ENCODE measurements at places on chromosomes 16 and 17. TPM values are rescaled to one million over a fixed set of nuclear protein-coding genes. Genes with fewer than 3 reads are reported as not detected.

Gene TSR3
- 53.6 TPM for total RNA-seq

Gene SEPTIN1
- total RNA-seq: not detected

- H3K36me3 ChIP-seq: no peaks in the 10 kb centered on the region
- H3K27me3 ChIP-seq: no peaks in the 10 kb centered on the region
- DNase-seq: no peak
- peak overlapping the region; percentile 97 for H3K27ac ChIP-seq
- H3K4me1 ChIP-seq: peaks cover 55% of the 10 kb centered on the region
Measured at GRCh38 chr16:86665319-86665675, 86.9 kb downstream of the FOXL1 start.

Gene SPATA22
- total RNA-seq: 2.2 TPM

DNA sequence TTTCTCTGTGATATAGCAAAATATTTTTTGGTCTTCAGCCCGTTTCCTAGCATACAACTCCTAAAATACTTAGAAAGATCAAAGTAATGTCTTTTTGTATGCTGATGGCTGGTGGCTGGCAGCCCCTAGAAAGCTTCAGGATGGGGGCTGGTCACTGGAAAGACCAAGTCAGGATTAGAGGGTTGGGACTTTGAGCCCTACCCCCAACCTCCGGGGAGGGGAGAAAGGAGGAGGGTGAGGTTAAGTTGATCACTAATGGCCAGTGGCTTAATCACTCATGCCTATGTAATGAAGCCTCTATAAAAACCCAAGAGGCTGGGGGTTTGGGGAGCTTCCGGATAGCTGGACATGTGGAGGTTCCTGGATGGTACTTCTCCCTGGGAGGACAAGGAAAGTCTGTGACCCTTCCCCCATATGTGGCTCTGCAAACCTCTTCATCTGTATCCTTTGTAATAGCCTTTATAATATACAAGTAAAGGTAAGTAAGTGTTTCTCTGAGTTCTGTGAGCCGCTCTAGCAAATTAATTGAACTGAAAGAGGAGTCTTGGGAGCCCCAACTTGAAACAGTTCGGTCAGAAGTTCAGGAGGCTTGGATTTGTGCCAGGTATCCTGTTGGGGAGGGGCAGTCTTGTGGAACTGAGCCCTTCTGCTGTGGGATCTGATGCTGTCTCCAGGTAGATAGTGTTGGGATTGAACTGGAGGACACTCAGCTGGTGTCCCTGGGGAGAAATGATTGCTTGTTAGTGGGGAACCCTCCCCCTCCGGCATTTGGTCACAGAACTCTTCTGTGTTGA, 3.5 kb downstream of the SLC7A6 start:
- no peak overlapping the region for H3K27ac ChIP-seq
- H3K4me1 ChIP-seq: peaks cover 25% of the 10 kb centered on the region
- H3K27me3 ChIP-seq: no peaks in the 10 kb centered on the region
- no peak overlapping the region for H3K4me3 ChIP-seq
- no peak for DNase-seq
- H3K36me3 ChIP-seq: peaks cover 31% of the 10 kb centered on the region

DNA sequence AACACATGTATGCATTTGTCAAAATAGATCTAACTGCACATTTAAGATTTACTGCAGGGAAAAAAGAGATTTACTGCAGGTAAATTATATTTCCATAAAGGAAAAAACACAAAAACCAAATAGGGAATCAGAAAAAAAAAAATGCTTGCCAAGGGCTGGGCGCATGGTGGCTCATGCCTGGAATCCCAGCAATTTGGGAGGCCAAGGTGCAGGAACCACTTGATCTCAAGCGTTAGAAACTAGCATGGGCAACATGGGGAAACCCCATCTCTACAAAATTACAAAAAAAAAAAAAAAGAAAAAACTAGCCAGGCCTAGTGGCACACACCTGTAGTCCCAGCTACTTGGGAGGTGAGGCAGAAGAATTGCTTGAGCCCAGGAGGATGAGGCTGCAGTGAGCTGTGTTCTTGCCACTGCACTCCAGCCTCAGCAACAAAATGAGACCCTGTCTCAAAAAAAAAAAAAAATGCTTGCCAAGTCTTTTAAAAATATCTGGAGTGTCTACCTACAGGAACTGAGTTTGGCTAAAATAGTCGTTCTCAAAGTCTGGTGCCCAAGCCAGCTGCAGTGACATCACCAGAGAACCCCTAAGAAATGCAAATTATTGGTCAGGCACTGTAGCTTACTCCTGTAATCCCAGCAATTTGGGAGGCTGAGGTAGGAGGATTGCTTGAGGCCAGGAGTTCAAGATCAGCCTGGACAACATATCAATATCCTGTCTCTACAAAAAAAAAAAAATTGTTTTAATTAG, 17.5 kb downstream of the TRIM25 start:
- DNase-seq: no peak
- H3K27me3 ChIP-seq: no peaks in the 10 kb centered on the region
- H3K4me1 ChIP-seq: no peaks in the 10 kb centered on the region
- no peak overlapping the region for H3K4me3 ChIP-seq

GRCh38 chr17:65457635-65458257, 103.7 kb downstream of the AXIN2 start:
- DNase-seq: no peak
- H3K36me3 ChIP-seq: no peaks in the 10 kb centered on the region
- no peaks in the 10 kb centered on the region for H3K4me1 ChIP-seq

Gene PGP
- total RNA-seq: 14.1 TPM

- no peaks in the 10 kb centered on the region for H3K27me3 ChIP-seq
- no peaks in the 10 kb centered on the region for H3K4me1 ChIP-seq
- peaks cover 86% of the 10 kb centered on the region for H3K36me3 ChIP-seq
- no peak overlapping the region for H3K27ac ChIP-seq
- H3K4me3 ChIP-seq: no peak overlapping the region
Measured at GRCh38 chr17:28693869-28694268, 17.8 kb downstream of the PROCA1 start.

DNA sequence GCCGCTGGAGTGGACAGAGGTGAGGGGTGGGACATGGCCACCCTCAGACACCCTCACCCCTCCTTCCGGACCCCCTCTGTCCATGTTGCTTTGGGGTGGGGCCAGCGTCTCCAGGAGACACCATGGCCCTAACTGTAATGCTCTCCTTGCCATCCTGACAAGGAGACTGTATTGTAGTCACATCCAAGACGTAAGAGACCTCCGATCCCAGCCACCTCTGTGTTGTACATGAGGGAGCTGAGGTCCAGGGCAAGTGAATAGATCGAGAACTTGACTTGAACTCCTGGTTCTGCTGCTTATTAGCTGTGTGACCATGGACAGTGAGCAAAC, 30.2 kb downstream of the POLR3E start:
- H3K4me3 ChIP-seq: no peak overlapping the region
- no peak overlapping the region for H3K27ac ChIP-seq

- H3K36me3 ChIP-seq: no peaks in the 10 kb centered on the region
- peaks cover 11% of the 10 kb centered on the region for H3K4me1 ChIP-seq
- H3K27me3 ChIP-seq: no peaks in the 10 kb centered on the region
- no peak for DNase-seq
- H3K4me3 ChIP-seq: no peak overlapping the region
Measured at GRCh38 chr17:73099511-73099910, 7.0 kb upstream of the SLC39A11 start.

DNA sequence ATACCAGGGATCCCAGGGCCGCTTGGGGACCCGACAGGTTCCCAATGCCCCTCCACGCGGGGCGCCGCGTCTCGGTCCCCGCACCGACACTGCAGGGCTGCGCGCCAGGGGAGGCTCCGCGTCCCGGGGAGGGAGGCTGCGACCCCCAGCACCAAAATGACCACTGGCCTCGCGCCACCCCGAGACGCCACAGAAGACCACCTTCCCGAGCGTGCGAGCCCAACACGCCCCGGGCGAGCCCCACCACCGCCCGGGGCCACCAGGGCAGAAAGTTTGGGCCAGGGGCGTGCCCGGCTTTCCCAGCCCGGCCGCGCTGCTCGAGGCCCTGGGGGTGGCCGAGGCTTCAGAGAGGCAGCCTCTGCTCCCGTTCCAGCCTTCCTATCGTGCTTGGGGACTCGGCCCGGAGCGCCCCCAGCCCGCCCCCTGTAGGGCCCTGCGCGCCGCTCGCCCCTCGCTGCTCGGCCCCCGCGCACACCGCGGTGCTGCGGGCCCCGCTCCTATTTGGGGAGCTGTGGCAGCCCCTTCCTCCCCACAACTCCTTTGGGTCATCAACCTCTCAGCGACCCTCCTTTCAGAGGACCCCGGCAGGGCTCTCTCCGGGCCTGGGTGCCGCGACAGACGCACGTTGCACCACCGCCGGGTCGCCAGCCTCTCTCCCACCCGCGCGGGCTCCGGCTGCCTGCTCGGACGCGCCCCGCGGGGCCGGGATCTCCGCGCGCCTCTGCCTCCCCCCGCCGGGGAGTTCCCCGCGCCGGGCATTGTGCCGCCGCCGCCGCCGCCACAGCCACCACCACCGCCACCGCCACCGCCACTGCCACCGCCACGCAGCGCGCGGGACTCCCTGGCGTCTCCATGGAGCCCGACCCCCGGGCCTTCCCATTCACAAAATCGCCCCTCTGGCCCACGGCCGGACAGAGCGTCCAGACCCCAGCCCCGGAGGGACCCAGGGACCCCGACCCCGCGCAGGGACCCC, 892 bp downstream of the RBFOX3 start:
- no peak for DNase-seq
- H3K27me3 ChIP-seq: peaks cover 44% of the 10 kb centered on the region
- no peak overlapping the region for H3K4me3 ChIP-seq
- H3K36me3 ChIP-seq: no peaks in the 10 kb centered on the region

DNA sequence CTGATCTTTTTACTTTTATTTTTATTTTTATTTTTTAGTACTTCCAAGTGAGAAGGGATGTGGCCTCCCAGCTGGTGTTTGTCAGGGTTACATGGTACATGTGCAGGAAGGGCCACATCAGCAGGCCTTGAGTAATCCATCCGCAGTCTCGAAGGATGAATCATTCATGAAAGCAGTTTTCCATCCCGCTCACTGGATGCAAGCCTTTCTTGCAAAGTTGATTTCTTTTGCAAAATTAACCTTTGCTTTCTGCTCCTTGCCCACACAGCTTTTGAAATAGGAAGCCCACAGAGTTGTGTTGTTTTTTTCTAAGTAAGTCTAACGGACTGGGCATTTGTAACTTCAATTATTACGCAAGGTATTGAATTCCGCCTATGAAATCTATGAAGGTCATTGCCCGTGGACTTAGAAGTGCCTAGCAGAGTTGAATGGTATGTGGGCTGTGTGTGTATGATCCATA, 157.4 kb downstream of the PRKCA start:
- DNase-seq: peak; percentile 92
- H3K4me1 ChIP-seq: peaks cover 40% of the 10 kb centered on the region
- peaks cover 13% of the 10 kb centered on the region for H3K36me3 ChIP-seq
- peak overlapping the region; percentile 94 for H3K27ac ChIP-seq

DNA sequence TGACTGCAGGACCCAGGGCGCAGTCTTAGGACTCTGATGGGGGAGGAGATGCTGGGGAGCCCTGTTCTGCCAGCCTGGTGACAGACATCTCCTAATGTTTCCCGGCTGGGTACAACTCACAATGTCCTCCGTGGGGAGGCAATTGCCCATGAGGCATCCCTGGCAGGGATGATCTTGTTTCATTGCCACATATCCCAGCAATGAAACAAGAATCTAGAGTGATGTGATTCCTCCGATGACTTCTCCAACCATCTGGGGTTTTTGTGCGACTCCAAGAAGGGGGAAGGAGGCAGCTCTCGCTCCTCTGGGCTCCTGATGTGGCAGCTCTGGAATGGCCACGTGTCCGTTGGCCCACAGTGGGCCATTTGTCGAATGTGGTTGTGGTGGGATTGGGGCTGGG, 255.8 kb downstream of the SEC14L1 start:
- peak overlapping the region; percentile 92 for H3K27ac ChIP-seq
- peaks cover 16% of the 10 kb centered on the region for H3K36me3 ChIP-seq
- peaks cover 67% of the 10 kb centered on the region for H3K4me1 ChIP-seq

DNA sequence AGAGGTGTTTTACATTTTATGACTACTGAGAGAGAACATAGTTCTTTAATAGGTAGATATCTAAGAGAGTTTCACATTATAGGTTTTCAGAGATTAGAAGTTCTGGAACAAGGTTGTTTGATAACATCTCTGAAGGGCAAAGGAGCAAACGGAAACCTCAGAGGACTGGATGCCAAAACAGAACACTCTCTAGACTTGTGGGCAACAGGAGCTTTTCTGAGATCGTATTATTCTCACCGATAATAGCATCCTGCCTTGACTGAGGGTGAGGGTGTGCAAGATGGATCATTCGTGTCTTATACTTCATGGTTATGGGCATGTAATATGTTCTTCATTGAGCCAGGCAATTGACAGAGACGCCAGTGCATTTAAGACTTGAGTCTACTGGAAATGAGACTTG, 234.8 kb downstream of the IRX3 start:
- peaks cover 4% of the 10 kb centered on the region for H3K4me1 ChIP-seq
- no peak overlapping the region for H3K27ac ChIP-seq
- H3K36me3 ChIP-seq: no peaks in the 10 kb centered on the region
- no peak for DNase-seq

Data from osteoblast (primary cell).